T-helper 17 cell (primary cell): ENCODE measurements at places on chromosomes 2 and 18. TPM values are rescaled to one million over a fixed set of nuclear protein-coding genes. Genes with fewer than 3 reads are reported as not detected.

UGT1A10 gene
- not detected for total RNA-seq

GPBAR1 gene
- total RNA-seq = 1.5 TPM

BOK gene
- total RNA-seq = not detected

NEURL3 gene
- 0.44 TPM for total RNA-seq

TNFAIP6 gene
- not detected for total RNA-seq

DSC3 gene
- not detected for total RNA-seq

RPRM gene
- not detected for total RNA-seq

GRB14 gene
- total RNA-seq = not detected

PLGLB2 gene
- 3.6 TPM for total RNA-seq

ITPRID2 gene
- total RNA-seq = 77.1 TPM

MOCOS gene
- total RNA-seq = not detected

- DNase-seq = no peak
Observed at GRCh38 chr2:237042101-237042500, 43.6 kb upstream of the COPS8 start.

GRCh38 chr2:230097424-230097823, 28.7 kb upstream of the SLC16A14 start:
- no peak for DNase-seq

- no peak for DNase-seq
Observed at GRCh38 chr2:64202206-64202845, 58.1 kb upstream of the PELI1 start.

GRCh38 chr2:102044967-102045489, 53.3 kb downstream of the IL1R2 start:
- no peak for DNase-seq

GRCh38 chr2:68878753-68879152, 7.6 kb upstream of the BMP10 start:
- DNase-seq = no peak

DNA sequence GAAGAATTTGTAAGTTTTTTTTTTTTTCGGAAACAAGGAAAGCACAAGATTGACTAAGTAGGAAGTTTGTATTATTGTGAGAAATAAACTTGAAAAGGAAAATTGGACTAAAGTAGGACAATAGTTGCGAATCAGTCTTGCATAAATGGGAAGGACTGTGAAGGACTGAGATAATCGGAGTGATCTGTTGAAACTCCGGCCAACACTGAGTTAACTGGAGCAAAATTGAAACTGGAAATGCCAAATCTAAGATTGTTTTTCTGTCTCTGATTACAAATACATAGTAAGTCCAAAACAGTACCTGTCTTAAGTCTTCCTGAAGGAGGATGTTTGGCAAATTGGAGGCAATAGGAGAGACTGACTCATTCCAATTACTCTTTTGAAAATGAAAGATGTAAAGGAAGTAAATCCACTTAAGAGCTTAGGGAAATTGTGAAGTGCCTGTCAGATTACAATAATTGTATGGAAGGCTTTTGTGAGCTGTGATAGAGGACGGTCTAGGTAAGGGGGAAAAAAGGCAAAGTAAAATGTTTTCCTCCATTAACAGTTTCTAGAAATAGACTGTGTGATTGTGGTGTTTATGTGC, 204.9 kb upstream of the CYRIA start:
- DNase-seq = no peak

- no peak for DNase-seq
Observed at GRCh38 chr18:79870301-79871025, 72.7 kb downstream of the KCNG2 start.

DNA sequence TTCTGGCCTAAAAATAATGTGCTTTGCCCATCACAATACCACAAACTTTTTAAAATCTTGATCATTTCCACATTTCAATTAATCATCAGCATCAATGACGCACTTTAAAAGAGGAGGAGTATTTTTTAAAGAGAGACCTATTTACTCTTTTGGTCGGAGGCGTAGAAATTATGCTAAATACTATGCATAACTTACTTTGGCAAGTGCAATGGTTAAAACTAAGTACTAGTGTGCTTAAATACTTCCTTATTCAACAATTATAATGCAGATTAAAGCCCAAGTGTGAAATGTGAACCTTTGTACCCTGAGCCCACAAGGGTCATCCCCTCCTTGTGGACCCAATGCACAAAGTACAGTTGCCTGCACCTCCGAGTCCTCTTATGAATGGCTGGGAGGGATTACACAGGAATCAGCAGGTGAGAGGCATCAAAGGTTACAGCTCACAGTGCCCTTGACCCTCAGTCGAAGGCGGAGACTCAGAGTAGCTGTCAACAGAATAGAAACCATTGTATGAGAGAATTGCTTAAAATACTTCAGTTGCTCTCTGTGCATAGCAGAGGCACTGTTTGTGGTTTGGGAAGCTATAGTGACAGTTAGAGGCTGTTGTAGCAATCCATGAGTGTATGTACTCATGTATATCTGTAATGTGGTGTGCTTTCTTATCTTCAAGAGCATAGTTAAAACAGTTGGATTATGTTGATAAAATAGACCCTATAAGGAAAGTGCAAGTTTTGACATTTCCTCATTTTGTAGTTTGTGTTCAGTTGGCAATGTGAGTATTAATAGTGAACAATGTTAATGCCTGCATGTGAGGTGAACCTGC, 151.7 kb upstream of the ITGA4 start:
- DNase-seq = no peak

DNA sequence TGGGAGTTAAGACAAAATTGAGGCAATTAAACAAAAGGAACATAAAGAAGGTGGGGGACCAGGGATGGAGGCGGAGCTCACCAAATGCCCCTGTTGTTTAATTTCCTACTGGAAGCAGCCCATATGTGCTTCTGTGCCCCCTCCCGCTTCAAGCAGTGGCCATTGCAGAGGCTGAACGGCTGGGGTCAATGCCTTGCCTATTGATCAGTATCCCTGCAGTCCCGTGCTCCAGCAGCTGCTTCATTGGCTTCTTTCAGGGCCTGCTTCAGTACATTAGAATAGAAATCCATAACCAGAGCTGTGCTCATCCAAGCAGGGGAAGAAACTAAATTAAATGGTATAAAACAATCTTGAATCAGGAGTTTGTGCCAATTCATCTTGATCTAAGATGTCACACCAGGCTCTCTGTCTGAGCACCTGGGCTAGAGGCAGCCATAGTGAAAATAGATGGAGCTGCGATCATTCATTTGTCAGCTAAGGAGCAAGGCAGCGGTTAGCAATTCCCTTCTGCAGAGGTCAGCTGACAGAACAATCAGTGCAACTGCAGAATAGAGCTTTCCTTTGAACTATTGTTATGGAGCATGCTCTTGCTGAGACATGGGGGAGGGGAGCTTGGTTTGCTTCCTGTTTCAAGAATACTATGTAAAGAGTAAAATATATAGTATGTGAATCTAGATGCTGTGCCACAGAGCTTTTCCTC, 222.4 kb downstream of the WDR7 start:
- DNase-seq = no peak

- DNase-seq = no peak
Observed at GRCh38 chr18:78130232-78131195, 849.1 kb upstream of the SALL3 start.

DNA sequence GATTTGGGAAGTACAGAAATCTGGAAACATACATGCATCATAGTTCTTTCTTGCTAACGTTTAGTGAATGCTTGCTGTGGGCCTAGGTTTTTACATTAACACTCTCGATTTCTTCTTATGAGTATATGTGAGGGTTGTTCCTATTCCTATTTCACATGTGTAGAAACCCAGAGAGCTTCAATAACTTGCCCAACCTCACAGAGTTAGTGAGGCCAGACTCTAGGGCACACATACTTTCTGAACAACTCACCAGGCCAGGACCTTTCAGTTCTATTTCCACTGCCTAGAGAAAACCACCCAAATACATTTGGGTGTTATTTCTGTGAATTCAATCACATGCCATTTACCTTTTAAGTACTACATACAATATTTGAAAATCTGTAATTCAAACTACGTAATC, 8.2 kb upstream of the KCTD1 start:
- DNase-seq = no peak

DNA sequence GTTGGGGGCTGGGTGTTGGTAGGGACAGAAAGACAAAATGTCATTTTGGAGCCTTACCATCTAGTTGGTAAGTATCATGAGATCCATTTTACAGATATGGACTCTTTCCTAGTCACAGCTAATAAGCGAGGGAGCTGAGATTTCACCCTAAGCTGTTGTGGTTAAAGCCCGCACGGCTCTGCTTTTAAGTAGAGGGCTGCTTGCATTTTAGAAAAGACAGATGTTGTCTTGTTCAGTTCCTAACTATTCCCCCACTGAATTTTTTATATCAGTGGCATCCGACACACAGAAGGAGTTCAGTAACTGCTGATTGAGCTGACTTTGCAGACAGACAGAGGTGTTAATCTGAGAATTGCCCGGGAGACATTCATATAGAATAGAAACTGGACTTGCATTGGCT, 3.7 kb downstream of the QPCT start:
- DNase-seq = no peak

DNA sequence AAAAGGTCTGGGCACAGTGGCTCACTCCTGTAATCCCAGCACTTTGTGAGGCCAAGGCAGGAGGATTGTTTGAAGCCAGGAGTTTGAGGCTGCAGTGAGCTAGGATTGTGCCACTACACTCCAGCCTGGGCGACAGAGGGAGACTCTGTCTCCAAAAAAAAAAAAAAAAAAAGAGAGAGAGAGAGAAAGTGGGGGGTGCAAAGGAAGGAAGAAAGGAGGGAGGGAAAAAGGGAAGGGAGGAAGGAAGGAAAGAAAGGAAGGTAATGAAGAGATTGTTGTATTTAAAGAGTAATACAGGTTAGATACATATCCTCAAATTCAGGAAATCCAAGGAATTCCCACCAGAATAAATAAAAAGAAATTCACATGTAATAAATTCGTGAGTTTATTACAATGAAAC, 19.5 kb downstream of the C2orf81 start:
- no peak for DNase-seq

DNA sequence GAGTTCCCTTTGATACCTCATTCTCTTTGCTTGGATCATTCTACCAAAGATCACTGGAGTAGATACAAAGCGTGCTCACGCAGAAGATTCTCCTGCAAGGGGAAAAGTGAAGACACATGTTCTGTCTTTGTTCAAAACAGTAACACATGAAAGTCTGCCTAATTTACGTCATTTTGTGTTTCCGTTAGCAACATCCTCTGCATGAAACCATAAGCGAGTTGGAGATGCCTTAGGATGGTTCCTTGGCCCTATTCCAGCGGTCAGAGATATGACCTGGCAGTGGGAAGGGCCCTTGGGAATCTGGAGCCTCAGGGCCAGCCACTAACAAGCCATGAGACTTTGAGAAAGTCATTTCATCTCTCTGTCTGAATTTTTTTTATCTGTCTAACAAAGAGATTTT, 180.9 kb upstream of the TWIST2 start:
- no peak for DNase-seq

DNA sequence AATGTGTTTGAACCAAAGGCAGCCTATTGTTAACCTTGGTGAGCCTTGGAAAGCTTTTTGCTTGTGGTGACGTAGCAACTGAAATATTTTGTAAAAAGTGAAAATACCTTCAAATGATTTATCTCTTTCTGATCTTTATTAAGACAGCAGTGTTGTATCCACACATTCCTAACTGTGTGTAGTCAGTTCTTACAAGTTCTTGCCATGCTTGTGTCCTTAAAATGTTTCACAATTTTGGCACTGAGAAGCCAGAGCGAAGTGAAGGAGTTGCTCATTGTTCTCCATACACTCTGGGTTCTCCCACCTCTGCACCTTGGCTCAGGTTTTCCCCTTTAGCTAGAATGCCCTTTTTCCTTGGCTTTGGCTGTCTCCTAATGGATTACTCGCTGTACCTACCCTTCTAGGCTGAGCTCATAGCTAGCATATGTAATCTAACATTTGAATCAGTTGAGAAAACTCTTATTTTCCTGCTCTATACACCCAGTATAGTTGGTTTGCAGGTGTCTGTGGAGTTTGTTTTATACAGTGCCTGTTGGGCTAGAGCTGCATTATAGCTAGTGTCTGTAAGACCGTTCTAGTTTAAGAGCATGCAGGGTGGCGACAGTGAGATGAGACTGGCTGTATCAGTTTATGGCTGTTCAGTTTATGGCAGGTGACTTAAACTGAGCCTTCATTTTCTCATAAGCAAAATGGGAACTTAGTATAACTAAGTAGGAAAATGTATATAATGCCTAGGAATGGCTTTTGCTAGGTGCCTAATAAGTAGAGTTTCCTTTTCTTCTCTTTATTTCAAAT, 45.5 kb downstream of the FMNL2 start:
- no peak for DNase-seq

DNA sequence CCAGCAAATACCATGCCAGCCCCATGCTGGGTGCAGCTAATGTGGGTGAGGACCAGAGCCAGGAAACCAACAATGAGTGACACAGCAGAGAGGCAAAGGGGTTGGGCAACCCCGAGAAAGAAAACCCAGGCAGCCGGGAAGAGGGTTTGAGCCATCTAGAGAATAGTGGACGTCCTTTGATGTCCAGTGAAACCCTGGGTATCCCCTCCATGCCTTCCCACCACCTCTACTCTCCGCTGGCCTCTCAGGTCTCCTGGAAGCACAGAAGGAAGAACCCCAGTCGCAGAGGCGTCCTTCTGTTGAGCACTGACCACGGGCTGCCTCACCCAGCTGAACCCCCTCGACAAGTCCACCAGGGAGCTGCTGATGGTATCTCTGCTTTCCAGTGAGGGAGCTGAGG, 657.4 kb upstream of the ID2 start:
- DNase-seq = no peak

GRCh38 chr18:11005528-11005927, 143.8 kb downstream of the PIEZO2 start:
- DNase-seq = no peak

DNA sequence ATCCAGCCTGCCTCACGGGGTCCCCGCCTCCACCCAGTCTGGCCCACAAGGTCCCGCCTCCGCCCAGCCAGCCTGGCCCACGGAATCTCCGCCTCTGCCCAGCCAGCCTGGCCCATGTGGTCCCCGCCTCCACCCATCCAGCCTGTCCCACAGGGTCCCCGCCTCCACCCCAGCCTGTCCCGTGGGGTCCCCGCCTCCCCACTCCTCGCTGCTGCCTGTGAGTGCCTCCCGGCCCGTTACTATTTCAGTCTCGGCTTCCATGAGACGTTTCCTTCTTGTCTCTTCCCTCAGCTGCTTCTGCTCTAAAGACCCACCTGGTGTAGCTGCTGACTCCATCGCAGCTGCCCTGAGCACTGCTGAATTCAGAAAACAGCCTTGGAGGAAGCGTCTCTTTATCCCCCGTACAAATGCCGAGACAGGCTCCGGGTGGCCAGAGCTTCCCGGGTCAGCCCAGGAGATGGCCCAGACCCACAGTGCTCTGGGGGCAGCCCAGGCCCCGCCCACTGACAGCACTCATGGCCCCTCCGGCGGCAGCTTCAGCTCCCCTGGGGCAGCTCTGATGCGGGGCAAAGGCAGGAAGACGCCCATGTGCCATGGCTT, 69.8 kb downstream of the NFATC1 start:
- no peak for DNase-seq

GRCh38 chr2:165682546-165682945, 111.5 kb downstream of the GALNT3 start:
- no peak for DNase-seq

DNA sequence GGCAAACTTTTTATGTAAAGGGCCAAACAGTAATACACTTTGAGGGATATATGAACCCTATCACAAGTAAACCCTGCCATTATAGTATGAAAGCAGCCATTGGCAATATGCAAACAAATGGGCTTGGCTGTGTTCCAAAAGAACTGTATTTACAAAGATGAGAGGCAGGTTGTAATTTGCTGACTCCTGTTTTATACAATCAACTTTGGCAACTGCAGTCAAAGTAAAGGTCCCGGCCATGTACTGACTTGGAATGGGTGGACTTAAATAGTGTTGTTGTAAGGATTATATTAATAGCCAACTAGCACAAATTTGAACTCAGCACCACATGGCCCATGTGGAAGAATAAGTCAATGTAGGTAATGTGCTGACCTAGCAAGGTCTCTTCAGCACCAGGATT, 223.4 kb downstream of the WDPCP start:
- no peak for DNase-seq

- DNase-seq = no peak
Observed at GRCh38 chr2:167264380-167264779, 376.1 kb downstream of the XIRP2 start.
